ENCODE measurements at places on chromosomes 4 and X.

DNA sequence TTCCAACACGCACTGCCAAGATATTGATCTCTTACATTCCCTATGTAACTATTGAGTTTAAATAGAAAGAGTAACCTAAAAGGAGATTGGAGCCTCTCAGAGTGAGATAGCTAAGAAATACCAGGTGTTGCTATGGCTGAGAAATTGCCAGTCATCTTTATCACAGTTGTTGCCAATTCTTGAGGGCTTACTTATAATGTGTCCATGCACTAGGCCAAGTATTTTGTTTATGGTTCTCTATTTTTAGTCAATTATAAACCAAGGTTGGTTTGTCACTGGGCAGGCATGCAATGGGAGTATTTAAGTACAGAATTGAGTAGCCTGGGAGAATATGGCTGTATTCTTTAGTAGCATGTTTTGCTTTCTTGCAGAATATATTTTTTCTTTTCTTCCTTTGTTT, 201.6 kb downstream of the TEX13A start:
- H3K4me1 ChIP-seq, result no peaks in the 10 kb centered on the region
- no peak for DNase-seq
- no peaks in the 10 kb centered on the region for H3K27me3 ChIP-seq
- H3K4me3 ChIP-seq, result no peak overlapping the region

- no peak for DNase-seq
- H3K36me3 ChIP-seq, result no peaks in the 10 kb centered on the region
- no peaks in the 10 kb centered on the region for H3K27me3 ChIP-seq
- no peak overlapping the region for H3K4me3 ChIP-seq
- H3K27ac ChIP-seq, result no peak overlapping the region
Measured at GRCh38 chr4:178414042-178414441, 971.8 kb upstream of the AGA start.

DNA sequence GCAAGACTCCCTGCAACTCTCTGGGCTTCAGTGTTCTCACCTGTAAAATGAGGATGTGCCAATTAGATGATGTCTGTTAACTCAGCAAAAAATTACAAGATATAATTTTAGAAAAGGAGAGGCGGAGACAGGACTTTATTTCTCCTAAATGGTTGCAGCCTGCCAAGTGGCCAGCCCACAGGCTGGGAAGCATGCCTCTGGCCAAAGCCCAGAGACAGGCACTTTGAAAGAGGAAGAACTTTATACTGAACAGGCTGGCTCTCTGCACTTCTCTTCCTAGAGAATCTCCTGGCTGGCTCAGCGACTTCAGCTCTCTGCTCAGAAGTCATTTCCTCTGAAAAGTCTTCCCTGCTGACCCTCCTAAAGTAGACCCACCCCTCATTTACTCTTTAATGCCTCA, 3.7 kb downstream of the PRDM5 start:
- H3K27me3 ChIP-seq, result peaks cover 25% of the 10 kb centered on the region
- no peak overlapping the region for H3K27ac ChIP-seq
- no peak for DNase-seq
- H3K36me3 ChIP-seq, result no peaks in the 10 kb centered on the region
- no peak overlapping the region for H3K4me3 ChIP-seq

DNA sequence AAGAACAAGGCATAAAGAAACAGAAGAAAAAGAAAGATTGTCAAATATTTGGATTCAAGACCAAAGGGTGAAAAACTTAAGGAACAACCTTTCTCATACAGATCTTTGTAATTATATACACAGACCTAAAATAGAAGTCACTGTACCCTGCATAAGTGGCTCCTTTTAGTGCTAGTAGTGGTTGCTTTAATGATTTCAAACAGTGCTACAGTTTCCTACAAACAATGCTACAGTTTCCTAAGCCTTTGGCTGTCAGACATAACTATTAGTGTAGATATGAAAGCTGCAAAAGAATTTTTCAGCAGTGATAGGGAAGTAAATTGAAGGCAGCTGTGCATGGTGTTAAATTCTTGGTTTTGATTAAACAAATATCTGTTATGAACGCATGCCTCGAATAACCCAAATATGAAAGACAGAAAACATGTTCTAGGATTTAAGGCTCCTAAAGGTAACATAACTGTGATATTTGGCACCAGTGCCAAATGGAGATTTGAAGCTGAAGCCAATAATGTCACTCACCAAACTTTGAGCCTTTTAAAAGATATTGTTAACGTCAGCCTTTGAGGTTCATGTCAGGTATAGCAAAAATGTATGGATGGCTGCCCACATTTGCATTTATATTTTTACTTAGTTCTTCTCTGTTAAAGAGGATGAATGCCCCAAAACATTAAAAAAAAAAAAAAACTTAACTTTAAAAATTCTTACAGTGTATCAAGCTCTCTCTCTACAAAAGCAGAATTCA, 36.6 kb downstream of the SMARCAD1 start:
- H3K4me1 ChIP-seq, result no peaks in the 10 kb centered on the region
- no peak overlapping the region for H3K27ac ChIP-seq
- no peak overlapping the region for H3K4me3 ChIP-seq
- H3K27me3 ChIP-seq, result no peaks in the 10 kb centered on the region
- peaks cover 42% of the 10 kb centered on the region for H3K36me3 ChIP-seq

GRCh38 chr4:102819588-102820365, 7.6 kb downstream of the UBE2D3 start:
- H3K27ac ChIP-seq, result peak overlapping the region; percentile 94
- H3K4me3 ChIP-seq, result no peak overlapping the region
- no peaks in the 10 kb centered on the region for H3K27me3 ChIP-seq
- H3K36me3 ChIP-seq, result peaks cover 57% of the 10 kb centered on the region
- H3K4me1 ChIP-seq, result peaks cover 78% of the 10 kb centered on the region

GRCh38 chr4:112517067-112517634, 1.2 kb upstream of the NEUROG2 start:
- DNase-seq, result no peak
- H3K27ac ChIP-seq, result no peak overlapping the region
- H3K4me1 ChIP-seq, result peaks cover 42% of the 10 kb centered on the region
- H3K36me3 ChIP-seq, result peaks cover 11% of the 10 kb centered on the region

- no peaks in the 10 kb centered on the region for H3K4me1 ChIP-seq
- no peak overlapping the region for H3K4me3 ChIP-seq
- no peak overlapping the region for H3K27ac ChIP-seq
- no peaks in the 10 kb centered on the region for H3K27me3 ChIP-seq
- no peak for DNase-seq
Measured at GRCh38 chr4:126495163-126495752, 1137.5 kb upstream of the INTU start.

DNA sequence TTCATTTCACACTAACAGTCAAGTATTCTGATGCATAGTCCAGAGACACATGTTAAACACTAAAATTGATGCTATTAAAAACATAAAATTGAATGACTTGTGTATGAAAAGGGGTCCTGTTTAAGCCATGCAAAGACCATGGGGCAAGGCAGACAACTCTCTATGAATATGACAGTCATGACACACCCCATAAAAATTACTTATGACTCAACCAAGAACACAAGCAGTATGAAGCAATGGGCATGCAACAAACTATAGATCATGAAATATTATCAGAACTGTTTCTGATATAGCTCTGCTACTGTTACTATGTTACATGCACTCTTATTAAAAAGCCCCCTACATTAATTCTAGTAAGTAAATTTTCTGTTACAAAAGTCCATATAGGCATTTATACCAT, 57.5 kb upstream of the ZCCHC13 start:
- peaks cover 16% of the 10 kb centered on the region for H3K36me3 ChIP-seq
- no peak overlapping the region for H3K27ac ChIP-seq
- H3K27me3 ChIP-seq, result no peaks in the 10 kb centered on the region
- no peak for DNase-seq
- peaks cover 4% of the 10 kb centered on the region for H3K4me1 ChIP-seq

DNA sequence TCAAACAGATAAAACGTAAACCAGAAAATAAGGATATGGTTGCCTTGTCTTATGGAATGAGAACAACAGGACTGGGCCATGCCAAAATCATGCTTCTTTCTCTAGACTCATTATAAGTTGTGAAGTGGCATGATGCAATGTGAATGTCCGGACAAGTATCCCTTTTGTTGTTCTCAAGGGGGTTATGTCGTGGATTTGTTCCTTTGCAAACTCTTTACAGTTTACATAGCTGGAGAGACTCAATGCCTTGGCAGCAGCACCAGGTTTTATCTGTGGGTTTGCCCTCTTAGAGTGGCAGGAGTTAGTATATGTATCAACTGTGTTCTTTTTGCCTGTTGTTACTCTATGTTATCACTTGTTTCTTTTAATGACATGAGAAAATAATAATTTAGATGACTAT, 41.4 kb downstream of the SPRY1 start:
- H3K4me1 ChIP-seq, result no peaks in the 10 kb centered on the region
- DNase-seq, result no peak
- H3K27ac ChIP-seq, result no peak overlapping the region

DNA sequence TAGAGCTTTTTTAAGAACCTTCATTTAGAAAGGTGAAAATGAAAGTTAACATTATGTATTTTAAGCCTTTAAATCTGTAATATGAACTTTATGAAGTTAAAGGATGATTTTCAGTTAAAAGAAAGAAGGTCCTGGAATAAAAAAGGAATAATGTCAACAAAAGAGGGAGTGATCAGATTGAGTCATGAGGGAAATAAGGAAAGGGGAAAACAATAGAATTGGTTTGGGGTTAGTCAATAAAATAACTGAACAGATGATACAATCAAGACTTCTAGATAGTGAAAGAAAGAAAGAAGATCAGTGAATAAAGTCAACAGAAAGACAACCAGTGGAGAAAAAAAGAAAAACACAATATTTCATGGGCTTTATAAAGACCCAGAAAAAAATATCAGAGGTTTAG, 291.6 kb upstream of the ARSJ start:
- no peak overlapping the region for H3K27ac ChIP-seq
- no peaks in the 10 kb centered on the region for H3K4me1 ChIP-seq
- no peak overlapping the region for H3K4me3 ChIP-seq
- no peak for DNase-seq
- H3K36me3 ChIP-seq, result peaks cover 4% of the 10 kb centered on the region
- H3K27me3 ChIP-seq, result no peaks in the 10 kb centered on the region

GRCh38 chr4:3305610-3306371, 13.0 kb downstream of the RGS12 start:
- DNase-seq, result no peak
- H3K36me3 ChIP-seq, result peaks cover 3% of the 10 kb centered on the region
- H3K4me3 ChIP-seq, result no peak overlapping the region
- no peaks in the 10 kb centered on the region for H3K27me3 ChIP-seq

DNA sequence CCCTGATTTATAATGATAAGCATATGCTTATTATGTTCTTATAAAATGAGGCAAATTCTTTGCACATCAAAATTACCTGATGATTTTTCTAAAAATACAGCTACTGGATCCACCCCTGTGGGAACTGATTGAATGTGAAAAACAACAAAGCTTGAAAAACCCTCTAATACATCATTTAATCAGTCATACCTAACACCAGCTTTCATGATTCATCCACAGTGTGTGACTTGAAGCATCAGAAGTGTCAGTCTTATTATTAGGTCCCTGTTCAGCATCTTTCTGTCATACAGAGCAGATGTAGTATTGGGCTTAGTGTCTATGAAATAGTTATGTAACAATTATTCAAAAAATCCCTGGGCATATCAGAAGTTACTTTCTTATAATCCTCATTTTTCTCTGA, 671.3 kb upstream of the GALNT7 start:
- no peak overlapping the region for H3K4me3 ChIP-seq
- no peaks in the 10 kb centered on the region for H3K27me3 ChIP-seq
- no peak overlapping the region for H3K27ac ChIP-seq
- no peaks in the 10 kb centered on the region for H3K4me1 ChIP-seq
- DNase-seq, result no peak
- no peaks in the 10 kb centered on the region for H3K36me3 ChIP-seq

DNA sequence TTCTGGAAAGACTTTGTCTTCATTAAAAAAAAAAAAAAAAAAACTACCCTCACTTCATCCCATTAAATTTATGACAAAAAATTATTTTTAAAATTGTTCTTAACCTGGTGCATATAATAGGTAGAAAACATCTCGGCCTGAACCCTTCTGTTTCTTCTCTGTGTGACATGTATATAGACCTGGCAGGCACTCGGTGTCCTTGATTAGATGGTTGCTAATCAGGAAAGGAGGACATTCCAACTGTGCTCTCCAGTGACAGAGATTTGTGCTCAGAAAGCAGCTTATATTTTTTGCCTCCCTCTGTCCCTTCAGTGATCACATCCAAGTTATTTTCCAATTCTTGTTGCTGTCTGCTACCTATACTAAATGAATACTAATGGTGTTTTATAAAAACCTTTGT, 355.6 kb downstream of the CBLL2 start:
- H3K27me3 ChIP-seq, result no peaks in the 10 kb centered on the region
- no peaks in the 10 kb centered on the region for H3K36me3 ChIP-seq
- H3K27ac ChIP-seq, result no peak overlapping the region
- H3K4me3 ChIP-seq, result no peak overlapping the region
- no peak for DNase-seq

GRCh38 chrX:69630147-69630546, 14.2 kb downstream of the EDA start:
- H3K27ac ChIP-seq, result no peak overlapping the region
- H3K4me1 ChIP-seq, result no peaks in the 10 kb centered on the region
- H3K4me3 ChIP-seq, result no peak overlapping the region
- DNase-seq, result no peak
- H3K36me3 ChIP-seq, result no peaks in the 10 kb centered on the region

DNA sequence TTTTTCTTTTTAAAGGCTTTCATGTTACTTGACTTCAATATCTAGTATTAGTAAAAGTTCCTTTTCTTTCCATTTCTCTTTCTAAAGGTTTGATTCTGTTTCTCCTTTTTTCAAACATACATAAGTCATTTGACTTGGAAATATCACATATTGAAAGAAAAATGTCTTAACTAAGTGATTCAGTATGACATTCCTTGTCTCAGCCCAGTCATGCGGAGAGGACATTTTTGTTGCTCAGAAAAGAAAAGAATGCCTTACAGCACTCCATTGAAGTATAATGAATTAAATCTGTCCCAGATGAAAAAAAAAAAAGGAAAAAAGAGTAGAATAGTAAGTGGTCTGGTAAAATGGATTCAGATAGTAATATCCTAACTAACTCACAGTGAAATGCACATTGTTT, 466.1 kb downstream of the ADGRL3 start:
- no peaks in the 10 kb centered on the region for H3K27me3 ChIP-seq
- no peaks in the 10 kb centered on the region for H3K36me3 ChIP-seq
